Endothelial cell (in vitro differentiated cells): ENCODE measurements at places on chromosomes 5 and 9.

DNA sequence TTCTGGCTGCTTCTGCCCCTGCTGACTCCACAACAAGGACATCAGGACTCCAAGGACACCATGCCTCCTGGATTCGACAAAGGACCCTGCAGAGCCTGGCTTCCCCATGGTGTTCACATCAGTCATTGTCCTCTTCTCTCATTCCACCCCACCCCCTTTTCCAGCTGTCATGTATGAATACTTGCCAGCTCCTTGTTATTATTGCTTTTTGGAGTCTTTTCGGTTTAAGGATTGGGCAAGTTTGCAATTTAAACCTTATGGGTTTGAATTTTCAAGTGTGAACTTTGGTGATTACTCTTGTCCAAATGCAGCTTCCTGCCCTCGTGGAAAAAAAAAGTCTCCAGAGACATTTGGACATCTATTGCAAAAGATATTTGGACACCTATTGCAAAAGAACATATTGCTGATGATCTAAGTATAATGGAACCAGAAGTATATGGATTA is 14.2 kb upstream of the LVRN start:
- no peak overlapping the region for H3K4me3 ChIP-seq
- peaks cover 2% of the 10 kb centered on the region for H3K27me3 ChIP-seq
- H3K36me3 ChIP-seq = no peaks in the 10 kb centered on the region

DNA sequence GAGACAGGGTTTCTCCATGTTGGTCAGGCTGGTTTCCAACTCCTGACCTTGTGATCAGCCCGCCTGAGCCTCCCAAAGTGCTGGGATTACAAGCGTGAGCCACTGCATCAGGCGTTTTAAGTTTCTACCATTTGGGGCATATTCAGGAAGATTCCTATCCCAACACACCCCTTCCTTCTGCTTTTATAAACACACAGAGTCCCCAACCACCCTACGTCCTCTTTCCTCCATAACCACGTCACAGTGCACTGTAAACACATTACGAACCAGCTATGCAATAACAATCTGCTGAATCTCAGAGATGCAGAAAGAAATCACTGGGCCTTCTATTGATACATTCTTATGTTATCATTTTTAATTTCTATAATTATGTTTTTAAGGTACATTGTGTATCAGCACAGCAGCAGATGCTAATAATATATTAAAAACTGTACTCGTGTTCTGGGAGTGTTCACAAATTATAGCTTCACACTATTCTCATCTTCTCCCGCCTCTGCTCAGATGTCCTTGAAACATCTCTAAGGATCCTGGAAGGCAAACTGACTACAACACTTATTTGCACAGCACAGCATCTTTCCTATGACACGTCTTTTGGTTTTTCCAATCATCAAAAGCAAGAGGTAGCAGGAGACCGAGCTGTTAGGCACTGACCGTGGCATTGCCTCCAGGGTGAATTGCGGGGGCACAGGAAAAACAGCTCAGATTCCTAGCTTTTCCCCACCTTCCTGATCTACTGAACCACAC is 60.2 kb downstream of the KCNIP1 start:
- no peaks in the 10 kb centered on the region for H3K4me1 ChIP-seq
- no peak overlapping the region for H3K4me3 ChIP-seq
- DNase-seq = no peak
- H3K36me3 ChIP-seq = no peaks in the 10 kb centered on the region

- H3K27ac ChIP-seq = peak overlapping the region; percentile 23
- H3K4me1 ChIP-seq = peaks cover 5% of the 10 kb centered on the region
- no peak for DNase-seq
- H3K36me3 ChIP-seq = peaks cover 3% of the 10 kb centered on the region
Measured at GRCh38 chr9:129348890-129349664, 171.0 kb upstream of the IER5L start.

DNA sequence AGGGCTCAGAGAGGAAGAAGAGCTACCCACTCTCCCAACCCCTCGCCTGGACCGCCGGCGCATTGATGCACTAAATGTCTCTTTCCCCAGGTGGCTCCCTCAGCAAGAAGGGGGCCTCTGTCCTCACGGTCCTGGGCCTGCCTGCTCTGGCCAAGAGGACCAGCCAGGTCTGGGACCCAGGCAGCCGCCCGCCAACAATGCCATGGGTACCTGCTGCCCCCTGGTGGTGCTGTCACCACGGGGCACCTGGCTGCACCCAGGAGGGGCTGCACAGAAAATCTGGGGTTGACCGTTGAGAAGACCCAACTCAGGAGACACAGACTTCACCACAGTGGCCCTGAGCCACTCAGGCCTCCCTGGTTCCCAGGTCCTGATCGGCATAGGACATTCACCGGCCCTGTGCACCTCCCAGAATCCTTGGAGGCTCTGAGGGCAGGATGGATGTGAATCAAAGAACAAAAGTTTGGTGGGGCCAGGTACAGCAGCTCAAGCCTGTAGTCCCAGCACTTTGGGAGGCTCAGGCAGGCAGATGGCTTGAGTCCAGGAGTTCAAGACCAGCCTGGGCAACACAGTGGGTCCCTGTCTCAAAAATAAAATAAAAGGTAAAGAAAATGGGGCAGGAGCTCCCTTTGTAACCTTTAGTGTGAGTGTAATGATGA is 2.4 kb upstream of the VAV2 start:
- no peaks in the 10 kb centered on the region for H3K36me3 ChIP-seq
- H3K27ac ChIP-seq = no peak overlapping the region
- no peak overlapping the region for H3K4me3 ChIP-seq
- DNase-seq = peak; percentile 95
- H3K27me3 ChIP-seq = peaks cover 2% of the 10 kb centered on the region
- H3K4me1 ChIP-seq = no peaks in the 10 kb centered on the region

DNA sequence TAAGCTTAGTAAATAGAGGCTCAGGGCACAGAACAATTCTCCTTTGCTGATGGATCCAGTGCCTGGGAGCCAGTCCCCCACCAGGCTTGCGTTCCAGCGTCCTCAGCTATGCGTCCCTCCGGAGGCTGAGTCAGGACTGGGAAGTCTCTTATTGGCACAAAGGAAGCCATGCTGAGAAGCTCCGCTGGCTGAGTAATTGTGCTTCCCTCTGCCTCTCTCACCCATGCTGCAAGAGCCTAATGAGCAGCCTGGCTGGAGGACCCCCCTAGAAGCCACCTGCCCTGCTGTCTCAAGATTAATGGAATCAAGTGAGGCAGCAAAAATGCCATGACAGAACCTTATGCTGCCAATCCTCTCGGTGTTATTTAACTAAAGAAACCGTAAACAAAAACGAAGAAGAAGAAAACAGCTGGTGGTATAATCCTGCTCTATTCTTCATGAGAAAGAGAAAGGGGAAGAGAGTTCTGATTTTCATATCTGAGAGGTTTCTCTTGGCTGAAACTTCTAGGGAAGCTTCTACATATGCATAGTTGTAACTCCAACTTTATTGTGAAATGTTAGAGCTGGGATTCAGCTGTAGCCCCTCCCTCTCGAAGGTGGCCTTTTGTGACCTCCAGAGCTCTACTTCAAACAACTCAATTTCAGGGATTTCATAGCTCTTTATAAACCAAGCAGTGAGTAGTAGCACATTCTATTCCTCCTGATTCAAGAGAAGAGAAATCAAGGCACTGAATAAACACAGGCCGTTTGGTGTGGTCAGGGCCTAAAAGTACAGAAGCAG is 185.4 kb upstream of the SEMA6A start:
- H3K27me3 ChIP-seq = no peaks in the 10 kb centered on the region
- H3K4me1 ChIP-seq = peaks cover 10% of the 10 kb centered on the region
- peaks cover 6% of the 10 kb centered on the region for H3K36me3 ChIP-seq

- peaks cover 23% of the 10 kb centered on the region for H3K4me1 ChIP-seq
- no peak for DNase-seq
- peaks cover 14% of the 10 kb centered on the region for H3K36me3 ChIP-seq
Measured at GRCh38 chr9:133258061-133259015, 16.7 kb downstream of the ABO start.

- H3K27ac ChIP-seq = no peak overlapping the region
- H3K4me3 ChIP-seq = no peak overlapping the region
- DNase-seq = no peak
- H3K4me1 ChIP-seq = peaks cover 23% of the 10 kb centered on the region
Measured at GRCh38 chr5:139667001-139667729, 19.0 kb downstream of the CXXC5 start.

DNA sequence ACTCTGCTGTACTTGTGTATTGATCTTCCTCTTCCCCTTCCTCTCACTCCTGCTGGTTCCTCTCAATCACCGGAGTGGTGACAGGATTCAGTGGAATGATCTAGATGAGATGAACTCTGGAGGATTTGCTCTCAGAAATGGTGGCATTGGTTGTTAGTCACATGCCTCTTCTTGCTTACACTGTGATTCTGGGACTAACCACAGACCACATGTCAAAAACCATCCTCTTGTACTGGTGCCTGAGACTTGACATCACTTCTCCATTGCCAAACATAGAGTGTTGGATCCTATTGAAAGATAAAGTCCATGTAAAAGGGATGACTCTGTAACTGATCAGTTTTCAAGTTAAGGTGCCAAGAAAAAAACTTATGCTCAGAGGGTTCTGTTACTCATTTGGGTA is 506.5 kb downstream of the DMAC1 start:
- H3K4me1 ChIP-seq = peaks cover 8% of the 10 kb centered on the region
- no peaks in the 10 kb centered on the region for H3K27me3 ChIP-seq
- DNase-seq = no peak
- H3K27ac ChIP-seq = no peak overlapping the region

GRCh38 chr5:55923865-55924500 is 70.8 kb downstream of the IL6ST start:
- H3K4me1 ChIP-seq = peaks cover 51% of the 10 kb centered on the region
- H3K27ac ChIP-seq = peak overlapping the region; percentile 99
- H3K4me3 ChIP-seq = no peak overlapping the region
- H3K27me3 ChIP-seq = peaks cover 18% of the 10 kb centered on the region
- no peak for DNase-seq
- H3K36me3 ChIP-seq = no peaks in the 10 kb centered on the region

GRCh38 chr5:18420711-18421110 is 786.5 kb downstream of the TAF11L14 start:
- H3K27me3 ChIP-seq = peaks cover 2% of the 10 kb centered on the region
- no peaks in the 10 kb centered on the region for H3K4me1 ChIP-seq
- no peaks in the 10 kb centered on the region for H3K36me3 ChIP-seq
- DNase-seq = no peak
- H3K4me3 ChIP-seq = no peak overlapping the region
- no peak overlapping the region for H3K27ac ChIP-seq

DNA sequence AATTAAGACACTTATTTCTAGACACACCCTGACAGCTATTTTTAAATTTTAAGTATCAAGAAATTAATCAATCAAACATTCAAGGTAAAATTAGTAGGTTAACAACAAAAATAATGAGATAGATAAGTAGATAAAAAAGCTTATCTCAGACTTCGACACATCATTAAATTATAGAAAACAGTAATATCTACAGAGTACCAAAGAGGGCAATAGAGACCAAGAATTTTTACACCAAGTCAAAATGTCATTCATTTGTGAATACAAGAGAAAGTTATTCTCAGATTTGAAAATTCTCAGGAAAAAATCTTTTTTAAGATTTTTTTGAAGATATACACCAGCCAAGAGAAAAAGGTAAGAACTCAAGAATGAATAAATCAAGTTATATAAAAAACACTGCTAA is 445.6 kb downstream of the ACTL7B start:
- peaks cover 2% of the 10 kb centered on the region for H3K27me3 ChIP-seq
- no peaks in the 10 kb centered on the region for H3K36me3 ChIP-seq
- no peak for DNase-seq
- H3K27ac ChIP-seq = no peak overlapping the region

- no peak overlapping the region for H3K27ac ChIP-seq
- no peak for DNase-seq
- no peak overlapping the region for H3K4me3 ChIP-seq
- H3K4me1 ChIP-seq = no peaks in the 10 kb centered on the region
Measured at GRCh38 chr5:98433022-98433421, 340.4 kb upstream of the RGMB start.

DNA sequence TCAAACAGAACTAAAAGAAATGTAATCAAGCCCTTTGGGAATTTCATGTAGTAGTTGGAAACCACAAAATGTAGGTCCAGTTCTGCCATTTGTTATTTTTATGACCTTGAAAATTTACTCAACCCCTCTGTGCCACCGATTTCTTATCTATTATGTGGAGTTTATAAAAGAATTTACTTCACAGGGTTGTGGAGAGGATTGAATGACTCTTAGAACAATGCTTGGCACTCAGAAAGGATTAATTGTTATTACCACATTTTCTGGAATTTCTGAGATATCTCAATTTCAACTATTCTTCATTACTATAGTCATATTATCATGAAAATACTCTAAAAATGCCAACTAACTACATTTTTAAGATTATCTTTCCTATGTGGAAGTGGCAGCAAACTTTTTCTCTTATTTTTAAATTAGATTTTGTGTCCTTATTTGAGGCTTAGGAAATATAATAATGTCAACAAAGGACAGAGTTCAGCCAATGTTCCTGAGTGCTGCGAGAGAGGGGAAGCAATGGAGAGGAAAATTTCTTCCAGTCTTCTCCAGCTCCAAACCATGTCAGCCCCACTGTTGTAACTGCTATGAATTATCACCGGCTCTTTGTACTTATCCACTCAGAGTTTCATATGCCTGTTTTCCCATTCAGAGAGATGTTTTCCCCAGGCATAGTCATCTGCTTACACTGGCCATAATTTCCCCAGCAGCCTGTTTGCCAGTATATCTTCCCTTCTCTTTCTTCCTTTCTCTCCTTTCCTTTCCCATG is 525.6 kb downstream of the SPATA31D1 start:
- H3K27me3 ChIP-seq = no peaks in the 10 kb centered on the region
- no peak for DNase-seq
- H3K4me3 ChIP-seq = no peak overlapping the region
- no peak overlapping the region for H3K27ac ChIP-seq

- peaks cover 18% of the 10 kb centered on the region for H3K4me1 ChIP-seq
- no peak overlapping the region for H3K27ac ChIP-seq
- H3K36me3 ChIP-seq = peaks cover 4% of the 10 kb centered on the region
- H3K27me3 ChIP-seq = peaks cover 6% of the 10 kb centered on the region
- no peak overlapping the region for H3K4me3 ChIP-seq
- no peak for DNase-seq
Measured at GRCh38 chr5:10471677-10472076, 30.0 kb downstream of the ROPN1L start.

DNA sequence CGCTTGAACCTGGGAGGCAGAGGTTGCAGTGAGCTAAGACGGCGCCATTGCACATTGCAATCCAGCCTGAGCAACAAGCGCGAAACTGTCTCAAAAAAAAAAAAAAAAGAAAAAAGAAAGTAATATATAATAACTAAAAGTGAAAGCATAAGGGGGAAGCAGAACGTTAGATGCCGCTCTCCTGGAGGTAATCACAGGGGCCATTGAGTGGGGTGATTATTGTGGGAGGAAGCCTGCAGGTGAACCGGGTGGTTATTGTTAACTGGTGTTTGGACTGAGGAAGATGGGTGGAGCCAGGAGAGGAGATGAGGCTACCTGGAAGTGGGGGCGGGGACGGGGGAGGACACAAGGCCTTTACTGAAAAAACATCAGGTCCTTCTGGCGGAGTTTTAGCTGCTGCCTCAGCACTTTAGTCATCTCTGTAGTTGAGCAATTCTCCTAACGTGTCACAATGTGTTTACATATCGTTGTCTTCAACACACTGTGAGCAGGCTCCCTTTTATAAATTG is 5.3 kb upstream of the TJP2 start:
- H3K27ac ChIP-seq = no peak overlapping the region
- H3K4me1 ChIP-seq = peaks cover 40% of the 10 kb centered on the region
- no peak overlapping the region for H3K4me3 ChIP-seq
- H3K27me3 ChIP-seq = peaks cover 5% of the 10 kb centered on the region
- no peak for DNase-seq

GRCh38 chr5:117131048-117131679 is 556.5 kb upstream of the SEMA6A start:
- H3K4me1 ChIP-seq = no peaks in the 10 kb centered on the region
- H3K4me3 ChIP-seq = no peak overlapping the region
- H3K27ac ChIP-seq = no peak overlapping the region
- H3K27me3 ChIP-seq = no peaks in the 10 kb centered on the region
- no peaks in the 10 kb centered on the region for H3K36me3 ChIP-seq

- H3K27me3 ChIP-seq = no peaks in the 10 kb centered on the region
- DNase-seq = no peak
- no peak overlapping the region for H3K27ac ChIP-seq
- no peaks in the 10 kb centered on the region for H3K4me1 ChIP-seq
- no peak overlapping the region for H3K4me3 ChIP-seq
Measured at GRCh38 chr5:145056800-145057199, 778.3 kb downstream of the PRELID2 start.
